ENCODE measurements at places on chromosomes 11 and 22. TPM values are rescaled to one million over a fixed set of nuclear protein-coding genes. Genes with fewer than 3 reads are reported as not detected.

Gene PANX2
- 0.76 TPM for total RNA-seq

Gene LRRC32
- total RNA-seq: 192 TPM

Gene PARVA
- total RNA-seq: 176 TPM

Gene SLC35F2
- 4.2 TPM for total RNA-seq

Gene MUS81
- 46.9 TPM for total RNA-seq

Gene TEX12
- 0.58 TPM for total RNA-seq

Gene LSP1
- 89.6 TPM for total RNA-seq

Gene IL17REL
- not detected for total RNA-seq

Gene KAT5
- total RNA-seq: 81.5 TPM

Gene LRP5
- 55.2 TPM for total RNA-seq

Gene ANAPC15
- 21.4 TPM for total RNA-seq

Gene MYO7A
- 16.7 TPM for total RNA-seq

Gene BEST1
- total RNA-seq: 31.3 TPM

Gene GLYATL1B
- not detected for total RNA-seq

DNA sequence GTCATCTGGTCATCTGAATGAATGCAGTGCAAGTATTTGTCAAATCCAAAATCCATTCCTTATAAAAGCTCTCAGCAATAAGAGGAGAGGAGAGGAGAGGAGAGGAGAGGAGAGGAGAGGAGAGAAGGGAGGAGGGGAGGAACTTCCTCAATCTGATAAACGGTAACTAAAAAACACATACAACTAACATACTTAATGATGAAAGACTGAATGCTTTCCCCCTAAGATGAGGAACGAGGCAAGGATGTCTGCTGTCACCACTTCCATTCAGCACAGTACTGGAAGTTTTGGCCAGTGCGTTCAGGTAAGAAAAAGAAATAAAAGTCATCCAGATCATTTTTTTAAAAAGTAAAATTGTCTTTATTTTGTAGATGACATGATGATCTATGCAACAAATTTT is 80.4 kb downstream of the CD82 start:
- no peak for DNase-seq

DNA sequence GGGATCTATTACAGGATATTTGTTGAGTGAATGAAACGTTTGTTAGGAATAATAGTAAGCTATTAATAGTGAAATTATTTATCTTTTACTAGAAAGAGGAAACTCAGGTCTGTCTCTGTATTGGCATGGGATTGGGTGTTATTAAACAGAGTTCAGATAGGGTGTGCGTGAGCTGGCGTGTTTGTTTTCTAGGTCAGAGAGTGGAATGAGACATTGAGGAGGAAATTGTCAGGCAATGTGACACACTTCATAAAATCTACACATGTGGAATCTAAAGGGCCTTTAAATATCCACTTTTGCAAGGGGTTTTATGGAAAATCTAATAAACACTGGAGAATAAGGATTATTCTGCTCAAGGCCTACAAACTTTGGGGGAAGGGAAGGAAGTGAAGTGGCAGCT is 552.9 kb downstream of the NTM start:
- DNase-seq: no peak

- no peak for DNase-seq
These were observed 497 bp upstream of the SSRP1 start for GRCh38 chr11:57336111-57336666.

- no peak for DNase-seq
These were observed 12.9 kb upstream of the GNB1L start for GRCh38 chr22:19867617-19868016.

DNA sequence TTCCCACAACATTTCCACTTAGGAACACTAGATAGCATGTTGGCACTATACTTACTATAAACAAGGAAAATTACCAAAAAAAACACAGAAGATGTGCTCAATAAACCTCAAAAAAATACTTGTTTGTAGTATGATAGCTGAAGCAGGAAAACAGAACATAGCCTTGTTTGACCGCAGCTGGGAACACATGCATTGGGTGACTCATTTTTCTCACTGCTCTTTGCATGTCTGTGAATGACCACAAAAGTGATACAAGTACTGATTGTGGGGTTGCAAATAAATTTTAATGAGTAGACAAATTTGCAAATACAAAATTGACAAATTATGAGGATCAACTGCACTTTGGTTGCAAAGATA is 22.8 kb upstream of the GUCY1A2 start:
- DNase-seq: no peak

- peak; percentile 51 for DNase-seq
These were observed 13.5 kb upstream of the MRGPRD start for GRCh38 chr11:68994161-68994893.

DNA sequence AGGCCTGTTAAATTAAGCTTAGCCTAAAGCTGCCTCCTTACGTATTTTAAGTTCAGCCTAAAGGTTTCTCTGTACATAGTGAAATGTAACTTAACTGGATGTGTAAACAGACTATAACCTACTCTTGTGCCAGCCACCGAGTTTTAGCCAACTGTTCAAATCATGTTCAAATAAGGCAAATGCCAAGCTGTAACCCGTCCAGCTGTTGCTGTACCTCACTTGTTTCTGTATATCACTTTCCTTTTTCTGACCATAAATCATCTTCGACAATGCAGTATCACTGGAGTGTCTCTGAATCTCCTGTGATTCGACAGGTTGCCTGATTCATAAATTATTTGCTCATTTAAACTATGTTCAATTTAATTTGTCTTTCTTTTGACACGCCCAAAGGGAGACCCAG is 4.0 kb upstream of the PLAAT5 start:
- no peak for DNase-seq

DNA sequence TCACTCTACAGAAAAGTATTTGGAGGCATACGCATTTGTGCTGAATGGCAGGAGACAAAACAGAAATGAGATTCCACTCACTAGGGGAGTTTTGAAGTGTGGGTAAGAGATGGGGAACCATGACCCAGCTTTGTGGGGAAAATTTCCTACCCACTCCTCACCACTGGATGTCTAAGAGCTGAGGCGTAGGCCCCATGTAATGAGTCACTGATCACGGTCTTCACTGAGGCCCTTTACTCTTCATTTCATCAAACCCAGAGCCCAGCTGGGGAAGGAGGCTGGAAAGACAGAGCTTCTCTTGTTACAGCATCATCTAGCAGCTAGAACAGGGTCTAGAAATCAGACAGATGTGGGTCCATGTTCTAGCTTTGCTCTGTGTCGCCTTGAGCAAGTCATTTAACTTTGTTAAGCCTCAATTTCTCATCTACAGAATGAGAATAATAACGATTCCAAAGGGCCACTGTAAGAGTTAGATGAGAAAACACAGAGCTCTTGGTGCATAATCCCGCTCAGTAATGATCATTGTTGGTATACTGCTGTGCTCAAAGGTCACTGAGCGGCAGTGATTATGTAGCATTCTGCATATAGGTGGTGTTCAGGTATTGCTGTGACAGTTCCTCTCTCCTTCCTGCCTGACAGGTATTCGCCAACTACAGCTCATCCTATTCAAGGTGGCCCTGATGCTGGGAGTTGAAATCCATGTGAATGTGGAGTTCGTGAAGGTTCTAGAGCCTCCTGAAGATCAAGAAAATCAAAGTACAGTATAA is 97.2 kb downstream of the MICAL2 start:
- no peak for DNase-seq

- DNase-seq: no peak
These were observed 111.8 kb downstream of the PDE2A start for GRCh38 chr11:72562431-72562830.

DNA sequence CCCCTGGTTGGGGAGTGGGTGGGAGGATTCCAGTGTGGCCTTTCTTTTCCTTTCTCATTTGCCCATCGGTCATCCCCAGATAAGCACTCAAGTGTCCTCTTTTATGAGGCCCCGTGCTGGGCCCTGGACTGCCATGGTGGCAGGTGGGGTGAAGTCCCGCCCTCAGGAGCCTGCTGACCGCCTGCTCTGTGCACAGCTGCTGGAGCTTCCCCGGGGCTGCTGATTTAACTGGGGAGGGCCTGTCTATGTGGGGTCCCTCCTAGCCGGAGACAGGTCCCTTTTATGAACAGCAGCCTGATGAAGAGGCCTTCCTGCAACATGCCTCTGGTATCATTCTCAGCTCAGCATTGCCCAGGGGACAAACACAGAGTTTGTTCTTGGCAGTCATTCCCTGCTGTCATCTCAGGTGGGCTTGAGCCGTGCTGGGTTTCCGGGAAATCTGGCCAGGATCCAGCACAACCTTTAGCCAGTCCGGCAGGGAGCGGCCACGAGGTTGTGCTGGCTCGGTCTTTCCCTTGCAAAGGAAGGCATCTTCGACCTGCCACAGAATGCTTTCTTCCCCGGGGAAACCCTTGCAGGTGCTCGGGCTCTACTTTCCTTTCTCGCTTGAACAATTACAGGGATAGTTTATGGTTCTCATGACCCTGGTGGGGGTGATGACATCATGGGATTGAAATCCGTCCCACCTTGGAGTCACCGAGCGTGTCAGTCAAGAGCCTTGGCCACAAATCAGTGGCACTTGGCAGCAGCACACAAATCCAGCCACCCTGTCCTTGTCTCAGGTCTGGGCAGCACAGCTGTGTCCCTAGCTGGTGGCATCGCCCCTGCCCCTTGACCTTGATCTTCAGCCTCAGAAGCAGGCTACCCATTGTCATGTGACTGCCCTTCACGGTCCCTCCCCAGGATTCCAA is 20.1 kb downstream of the ST14 start:
- DNase-seq: no peak

- DNase-seq: no peak
These were observed 29.0 kb upstream of the CREB3L1 start for GRCh38 chr11:46248289-46249102.

DNA sequence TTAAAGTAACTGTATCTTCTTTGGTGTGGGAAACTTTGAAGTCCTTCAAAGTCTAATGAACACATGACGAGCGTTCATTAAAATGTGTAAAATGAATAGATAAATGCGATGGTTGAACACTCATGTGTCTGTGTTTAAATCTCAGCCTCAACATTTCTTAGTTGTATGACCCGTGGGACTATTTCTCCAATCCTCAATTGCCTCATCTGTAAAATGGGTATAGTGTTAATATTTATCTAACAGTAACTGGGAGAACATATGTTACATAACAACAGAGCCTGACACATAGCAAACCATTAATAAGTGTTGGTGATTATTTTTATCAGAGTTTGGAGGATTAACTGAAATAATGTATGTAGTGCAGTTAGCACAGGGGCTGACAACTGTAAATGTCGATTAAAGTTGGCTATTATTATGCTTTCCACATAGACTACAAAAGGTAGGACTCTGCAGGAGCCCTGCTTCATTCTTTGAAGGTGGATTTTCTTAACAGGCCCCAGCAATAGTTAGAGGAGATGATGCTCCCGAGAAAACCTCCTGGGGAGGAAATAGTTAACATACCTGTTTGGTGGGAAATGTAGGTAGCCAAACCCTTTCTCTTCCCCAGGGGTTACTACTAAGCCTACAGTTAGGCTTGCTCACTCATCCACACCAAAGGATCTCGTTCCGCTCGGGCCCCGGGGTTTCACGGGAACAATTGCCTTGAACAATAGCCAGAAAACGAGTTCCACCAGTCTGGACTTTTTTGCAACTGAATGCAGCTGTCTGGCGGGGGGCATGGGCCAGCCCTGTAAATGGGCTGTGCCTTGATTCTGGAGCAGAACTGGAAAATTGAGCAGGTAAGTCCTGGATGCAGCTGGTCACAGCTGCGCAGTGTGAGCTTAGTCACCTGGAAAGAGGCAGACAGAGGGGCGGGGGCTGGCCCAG is 133.4 kb downstream of the DBX1 start:
- DNase-seq: no peak

- DNase-seq: no peak
These were observed 16.2 kb downstream of the MADD start for GRCh38 chr11:47285969-47286770.

DNA sequence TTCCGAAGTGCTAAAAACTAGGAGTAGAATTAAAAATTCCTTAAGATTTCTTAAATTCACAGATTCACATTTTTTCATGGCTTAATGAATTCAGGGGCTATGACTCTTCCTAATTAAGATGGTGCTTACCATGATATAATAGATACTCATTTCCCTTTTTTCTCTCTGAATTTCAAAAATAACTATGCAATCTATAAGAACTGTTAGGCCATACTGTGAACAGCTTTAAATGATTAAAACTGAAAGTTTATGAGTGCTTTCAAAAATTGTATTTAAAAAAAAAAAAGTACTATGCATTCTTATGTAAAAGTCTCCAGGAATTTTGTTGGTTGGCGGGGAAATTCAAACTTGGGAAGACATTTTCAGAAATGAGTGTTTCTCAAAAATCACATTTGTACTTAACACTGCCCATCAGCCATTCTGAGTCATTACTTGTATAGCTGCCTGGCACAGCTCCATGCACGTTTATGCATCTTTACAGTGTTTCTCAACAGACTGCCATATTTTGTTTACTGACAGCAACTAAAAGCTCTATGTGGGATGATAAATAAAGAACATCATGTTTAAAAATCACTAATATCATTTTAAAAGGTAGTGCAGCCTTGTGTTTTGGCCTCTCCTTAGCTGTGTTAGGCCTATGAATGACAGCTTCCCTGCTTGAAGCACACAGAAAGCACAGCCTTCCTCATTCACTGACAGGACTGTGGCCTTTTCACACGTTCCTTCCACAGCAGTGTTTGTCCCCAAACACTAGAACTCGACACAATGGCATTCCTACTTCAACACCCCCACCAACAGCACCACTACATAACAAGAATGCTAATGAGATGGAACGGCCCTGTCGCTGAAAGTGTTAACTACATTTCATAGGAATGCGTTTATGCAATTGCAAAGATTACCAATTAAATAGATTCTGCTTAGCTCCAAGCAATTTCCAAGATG is 131.4 kb downstream of the DCDC1 start:
- no peak for DNase-seq

DNA sequence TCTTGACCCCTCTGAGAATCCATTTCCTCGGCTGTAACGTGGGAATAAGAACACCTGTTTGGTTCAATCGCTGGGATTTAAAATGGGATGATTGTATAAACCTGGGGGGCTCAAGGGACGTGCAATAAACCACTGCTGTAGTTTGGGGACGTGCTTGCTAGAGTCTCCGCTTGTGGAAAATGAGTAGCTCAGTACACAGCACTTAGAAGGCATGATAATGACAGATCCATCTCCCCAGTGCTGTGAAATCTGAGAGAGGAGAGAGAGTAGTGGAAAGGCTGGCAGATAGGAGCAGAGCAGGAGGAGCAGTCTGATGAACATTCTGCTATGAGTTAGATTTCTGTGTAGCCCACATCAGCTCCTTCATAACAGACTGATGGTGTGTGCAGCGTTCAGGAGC is 256.5 kb downstream of the MN1 start:
- no peak for DNase-seq

DNA sequence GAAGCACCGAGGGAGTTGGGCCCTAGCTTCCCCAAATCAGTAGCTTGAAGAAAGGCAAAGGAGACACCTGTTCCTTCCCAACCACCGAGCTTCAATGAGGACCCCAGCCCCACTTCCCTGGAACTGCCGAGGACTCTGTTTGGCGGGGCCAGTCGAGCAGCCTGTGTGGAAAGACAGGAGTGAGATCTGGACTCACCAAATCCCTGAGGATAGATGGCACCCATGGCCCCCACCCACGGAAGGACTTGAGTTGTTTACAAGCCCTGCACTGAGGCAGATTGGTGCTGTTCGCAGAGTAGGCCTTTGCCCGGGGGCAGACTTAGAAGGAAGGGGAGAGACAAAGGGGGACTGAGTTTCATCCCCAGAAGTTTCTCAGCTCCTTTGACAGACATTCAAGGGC is 64.6 kb downstream of the FEZ1 start:
- no peak for DNase-seq

GRCh38 chr11:33373636-33374035 is 116.5 kb downstream of the HIPK3 start:
- no peak for DNase-seq

GRCh38 chr22:27317971-27318428 is 483.6 kb downstream of the MN1 start:
- no peak for DNase-seq

GRCh38 chr11:1225386-1226225 is 2.7 kb downstream of the MUC5B start:
- DNase-seq: peak; percentile 53
